ENCODE measurements at places on chromosomes 6 and 20.

DNA sequence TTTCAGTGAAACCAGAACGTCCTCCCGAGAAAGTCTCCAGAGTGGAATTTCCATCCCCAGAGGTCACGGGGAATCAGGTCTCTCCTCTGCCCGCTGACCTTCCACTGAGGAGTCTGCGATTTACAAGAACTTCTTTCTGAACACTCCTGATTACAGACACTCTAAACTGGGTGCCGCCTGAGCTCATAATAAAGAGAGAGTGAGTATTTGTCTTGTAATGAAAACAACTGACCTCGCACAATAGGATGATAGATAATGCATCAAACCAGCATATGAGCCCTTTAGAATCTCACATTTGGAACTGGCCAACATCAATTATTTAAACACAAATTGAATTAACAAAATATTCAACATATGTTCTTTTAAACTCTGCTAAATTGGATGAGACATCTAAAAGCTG lies 47.5 kb downstream of the DLL1 start:
- DNase-seq = no peak

GRCh38 chr6:45454008-45454911 lies 76.5 kb upstream of the SUPT3H start:
- no peak for DNase-seq

- DNase-seq = peak; percentile 46
These were observed 414.0 kb downstream of the MAFB start for GRCh38 chr20:40274912-40275533.

- no peak for DNase-seq
These were observed 23.3 kb downstream of the EDN3 start for GRCh38 chr20:59323731-59324130.

- no peak for DNase-seq
These were observed 696 bp downstream of the TREML1 start for GRCh38 chr6:41153451-41153850.

GRCh38 chr6:17703256-17703694 lies 3.5 kb downstream of the NUP153 start:
- DNase-seq = no peak

- DNase-seq = no peak
These were observed 18.8 kb downstream of the ZNF292 start for GRCh38 chr6:87174078-87174579.

- DNase-seq = peak; percentile 13
These were observed 336.3 kb downstream of the CD83 start for GRCh38 chr6:14453712-14454472.

DNA sequence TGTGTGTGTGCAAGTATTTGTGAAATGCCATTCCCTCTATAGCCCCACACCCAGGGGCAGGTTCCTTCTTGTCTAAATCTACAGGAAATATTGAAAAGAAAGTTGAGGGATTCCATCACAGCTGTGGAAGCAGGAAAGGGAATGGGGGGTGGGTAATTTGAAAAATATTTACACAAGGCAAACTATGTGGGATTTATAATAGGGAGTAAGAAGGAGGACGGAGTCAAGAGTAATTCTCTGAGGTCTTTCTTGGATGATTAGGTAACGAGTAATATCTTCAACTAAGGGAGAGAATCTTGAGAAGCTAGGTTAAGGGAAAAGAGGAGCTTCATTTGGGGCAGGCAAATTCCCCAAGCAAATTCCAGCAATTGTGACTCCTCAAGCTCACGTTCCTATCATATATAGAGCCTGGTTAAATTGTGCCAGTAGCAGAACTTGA lies 113.5 kb upstream of the SGK1 start:
- no peak for DNase-seq

- no peak for DNase-seq
These were observed 267.7 kb upstream of the ARID1B start for GRCh38 chr6:156509496-156509895.

DNA sequence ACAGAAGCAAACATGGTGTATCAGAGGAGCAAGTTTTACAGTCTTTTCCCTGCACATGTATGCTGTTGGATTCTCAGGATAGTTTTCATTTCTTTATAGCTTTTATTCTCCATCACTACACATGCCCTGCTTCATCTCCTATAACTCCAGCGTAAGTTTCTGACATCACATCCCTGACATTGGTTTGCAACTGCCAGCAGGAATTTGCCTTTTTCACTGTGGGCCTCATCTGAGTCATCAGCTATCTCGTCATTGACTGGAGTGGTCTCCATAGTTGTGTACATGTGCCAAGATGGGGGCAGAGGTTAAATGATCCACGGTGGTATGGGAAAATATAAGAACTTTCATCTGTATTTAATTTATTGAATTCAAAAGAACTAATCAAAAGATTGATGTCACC lies 96.7 kb downstream of the SLX4IP start:
- no peak for DNase-seq

- DNase-seq = no peak
These were observed 2.8 kb upstream of the LIME1 start for GRCh38 chr20:63733579-63734081.

DNA sequence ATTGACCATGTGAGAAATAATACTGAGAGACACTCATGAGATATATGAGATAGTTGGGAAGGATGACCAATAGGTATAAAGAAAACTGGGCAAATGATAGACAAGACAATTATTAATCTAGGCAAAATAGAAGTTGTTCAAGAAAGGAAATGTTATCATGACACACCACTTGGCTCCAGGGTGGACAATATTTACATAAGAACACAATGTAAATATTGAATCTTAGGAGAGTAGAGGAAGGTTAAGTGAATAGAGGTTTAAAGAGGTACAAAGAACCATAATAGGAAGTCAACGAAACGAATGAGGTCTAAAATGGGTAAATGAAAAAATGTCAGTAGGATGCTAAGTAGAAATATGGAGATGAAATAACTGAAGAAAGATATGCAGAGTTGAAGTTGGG lies 126.5 kb downstream of the MBOAT1 start:
- peak; percentile 33 for DNase-seq

- no peak for DNase-seq
These were observed 228.5 kb downstream of the DLL1 start for GRCh38 chr6:170062209-170062914.

DNA sequence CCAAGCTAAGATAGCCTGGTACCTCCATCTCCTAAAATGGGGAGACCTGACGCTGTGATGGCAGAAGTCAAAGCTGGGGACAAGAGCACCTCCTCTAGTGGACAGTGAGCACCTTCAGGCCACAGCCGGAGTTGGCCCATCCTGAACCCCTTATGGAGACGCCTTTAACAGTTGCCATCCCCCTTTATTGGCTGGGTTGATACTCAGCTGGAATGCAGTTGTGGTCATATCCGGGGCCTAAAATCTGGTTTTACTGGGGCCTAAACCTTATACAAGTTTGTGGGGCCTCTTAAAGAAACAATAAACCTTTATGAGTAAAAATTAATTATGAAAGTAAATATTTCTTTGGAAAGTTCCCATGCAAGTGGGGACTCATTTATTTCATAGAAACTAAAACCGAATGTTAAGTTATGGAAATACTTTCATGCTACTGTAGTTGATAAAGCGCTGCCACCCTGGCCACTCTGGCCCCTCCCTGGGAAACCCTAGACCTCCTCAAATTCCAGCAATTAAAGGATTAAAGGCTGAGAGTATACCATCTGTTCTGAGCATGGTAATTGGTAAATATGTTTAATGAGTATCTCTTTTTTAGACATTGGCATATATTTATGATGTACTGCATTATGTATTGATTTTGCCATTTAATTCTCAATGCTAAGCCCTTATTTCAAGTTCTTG lies 95.1 kb upstream of the SASH1 start:
- no peak for DNase-seq

GRCh38 chr6:37807656-37808055 lies 11.9 kb upstream of the ZFAND3 start:
- no peak for DNase-seq

- DNase-seq = no peak
These were observed 113.3 kb upstream of the TBX18 start for GRCh38 chr6:84877515-84878210.

- no peak for DNase-seq
These were observed 135.1 kb downstream of the AGPAT4 start for GRCh38 chr6:161138543-161139303.

DNA sequence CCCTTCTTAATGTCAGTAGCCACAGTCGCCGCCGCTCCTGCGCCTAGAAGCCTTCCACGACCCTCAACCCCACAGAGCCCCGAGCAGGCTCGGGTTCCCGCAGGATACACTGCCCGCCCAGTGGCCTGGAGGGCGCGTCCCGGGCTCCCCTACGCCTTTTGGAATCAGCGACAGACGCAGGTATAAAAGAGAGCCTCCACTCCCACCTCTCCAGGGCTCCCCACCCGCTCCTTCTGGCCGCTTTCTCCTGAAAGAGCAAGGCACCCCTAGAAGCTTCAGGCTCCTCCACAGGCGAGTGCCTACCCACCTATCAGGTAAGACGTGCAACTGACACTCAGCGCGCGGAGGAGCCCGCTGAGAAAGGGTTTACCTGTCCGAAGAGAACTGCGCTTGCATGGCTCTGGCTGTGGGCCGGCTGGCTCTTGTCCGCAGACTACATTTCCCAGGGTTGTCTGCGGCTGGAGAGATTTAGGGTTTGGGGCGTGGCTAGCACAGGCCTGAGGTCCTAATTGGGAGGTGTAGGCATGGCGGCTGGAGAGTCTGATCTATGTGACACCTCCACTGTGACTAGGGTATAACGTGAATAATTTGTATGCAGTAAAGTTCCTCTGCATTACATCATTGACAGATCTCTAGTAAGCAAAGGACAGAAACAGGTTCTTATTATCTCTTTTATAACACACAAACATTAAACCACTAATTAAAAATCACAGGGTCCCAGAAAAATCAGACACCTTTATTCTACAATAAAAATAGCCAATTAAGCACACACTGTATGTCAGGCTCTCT lies 13.5 kb upstream of the ZNF391 start:
- DNase-seq = peak; percentile 71

DNA sequence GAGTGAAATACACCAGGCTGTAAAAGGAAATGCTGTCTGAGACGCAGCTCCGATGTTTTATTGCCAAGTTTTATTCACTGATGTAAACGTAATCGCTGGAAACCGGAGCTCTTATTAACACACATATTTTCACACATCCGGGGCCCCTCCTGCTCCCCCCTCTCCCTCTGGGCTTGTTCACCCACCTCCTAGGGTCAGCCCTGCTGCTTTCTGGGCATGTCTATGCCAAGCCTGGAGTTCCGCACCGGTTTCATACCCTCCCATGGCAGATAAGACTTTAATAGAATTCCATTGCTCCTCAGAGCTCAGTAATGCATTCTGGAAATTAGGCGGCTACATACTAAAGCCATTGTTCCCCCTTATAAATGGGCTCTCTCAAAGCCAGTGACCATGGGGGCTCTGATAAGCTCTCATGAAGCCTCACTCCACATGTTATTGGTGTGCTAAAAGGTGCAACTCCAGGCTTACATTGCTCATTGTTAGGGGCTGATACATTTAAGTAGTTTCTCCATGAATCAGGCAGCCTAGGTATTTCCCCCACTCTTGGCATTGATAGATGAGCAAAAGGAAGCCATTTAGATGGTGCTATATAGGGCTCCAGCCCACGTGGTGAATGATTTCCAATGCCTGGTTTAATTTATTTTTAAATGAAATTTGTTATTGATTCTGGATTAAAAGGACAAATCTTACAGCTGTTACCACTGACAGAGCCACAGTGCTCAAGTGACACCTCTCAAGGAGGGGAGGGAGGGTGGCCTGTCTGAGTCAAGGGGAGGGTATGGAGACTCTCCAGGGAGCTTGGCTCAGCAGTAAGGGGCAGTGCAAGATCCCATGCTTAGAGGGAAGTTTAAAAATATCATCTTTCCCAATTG lies 4.5 kb upstream of the VSTM2L start:
- DNase-seq = no peak

- no peak for DNase-seq
These were observed 183.5 kb downstream of the GMDS start for GRCh38 chr6:2061880-2062279.

DNA sequence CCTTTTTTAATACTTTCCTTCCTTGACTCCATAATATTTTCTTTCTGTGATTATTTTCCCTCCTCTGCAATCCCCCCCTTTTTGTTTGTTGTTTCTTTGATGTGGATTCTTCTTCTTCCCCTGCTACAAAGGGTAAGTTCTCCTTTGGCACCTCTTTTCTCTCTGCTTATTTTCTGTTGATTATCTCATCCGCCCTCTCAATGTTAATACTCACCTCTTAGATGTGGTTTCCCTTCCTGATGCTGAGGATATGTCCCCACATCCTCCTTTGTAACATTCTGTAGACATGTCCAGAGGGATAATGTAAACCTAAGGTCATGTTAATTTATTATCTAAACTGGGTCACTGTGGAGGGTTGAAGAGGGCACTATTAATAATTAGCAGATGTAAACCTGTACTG lies 17.7 kb downstream of the FLRT3 start:
- no peak for DNase-seq

GRCh38 chr6:39777218-39777617 lies 15.0 kb upstream of the DAAM2 start:
- DNase-seq = no peak

GRCh38 chr6:118663993-118664985 lies 12.9 kb upstream of the CEP85L start:
- DNase-seq = no peak

DNA sequence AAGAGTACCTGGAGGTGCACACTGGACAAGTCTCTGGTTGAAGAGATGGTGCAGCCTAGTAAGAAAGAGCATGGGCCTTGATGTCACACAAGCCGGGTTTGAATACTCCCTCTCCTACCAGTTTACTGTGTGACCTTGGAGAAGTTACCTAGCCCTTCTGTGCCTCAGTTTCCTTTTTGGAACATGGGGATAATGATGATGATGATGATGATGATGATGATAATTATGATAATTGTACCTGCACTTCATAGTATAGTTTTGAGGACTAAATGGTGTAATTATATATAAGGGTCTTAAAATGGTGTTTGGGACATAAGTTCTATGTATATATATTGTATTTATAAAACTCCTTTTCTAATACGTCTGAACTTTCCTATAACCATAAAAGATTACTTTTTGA lies 41.7 kb downstream of the POPDC3 start:
- DNase-seq = no peak

DNA sequence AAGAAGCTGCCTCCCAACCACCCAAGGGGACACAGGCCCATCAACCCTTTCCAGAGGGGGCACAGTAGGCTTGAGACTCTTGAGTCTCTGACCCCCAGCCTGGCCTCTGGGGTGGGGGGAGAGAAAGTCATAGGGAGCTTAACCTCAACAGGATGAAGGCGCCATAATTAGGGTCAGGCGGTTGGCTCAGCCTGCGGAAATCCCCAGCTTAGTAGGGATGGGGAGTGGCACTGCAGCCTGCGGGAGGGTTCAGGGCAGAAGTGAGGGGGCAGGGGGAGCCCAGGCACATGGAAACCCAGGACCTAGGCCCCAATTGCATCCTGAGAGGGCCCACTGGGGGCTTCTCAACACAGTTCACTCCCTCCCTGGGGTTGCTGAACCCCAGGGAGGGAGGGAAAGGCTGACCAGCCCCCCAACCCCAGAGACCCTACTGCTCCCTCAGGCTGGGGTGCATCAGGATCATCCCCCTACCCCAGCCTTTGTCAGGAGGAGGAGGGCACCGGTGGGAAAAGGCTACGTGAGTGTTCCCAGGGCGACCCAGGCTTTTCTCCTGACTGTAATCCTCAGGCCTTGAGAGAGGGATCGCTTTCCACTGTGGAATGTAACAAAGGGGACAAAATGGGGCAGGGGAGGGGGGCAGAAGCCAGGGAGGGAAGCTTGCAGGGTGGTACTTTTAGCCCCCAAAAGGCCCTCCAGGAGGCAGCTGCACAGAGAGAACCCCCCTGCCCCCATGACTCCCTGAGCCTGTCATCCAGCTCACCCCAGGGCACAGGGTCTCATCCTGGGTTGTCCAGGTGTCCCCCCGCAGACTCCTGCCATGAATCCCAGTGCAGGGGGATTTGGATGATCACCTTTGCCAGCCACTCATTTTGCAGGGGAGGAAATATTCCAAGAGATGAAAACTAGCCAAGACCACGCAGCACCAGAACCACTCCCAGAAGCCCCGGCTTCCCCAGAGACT lies 46.4 kb downstream of the MRPL14 start:
- no peak for DNase-seq
